Activated CD4-positive, alpha-beta memory T cell treated with anti-CD3 and anti-CD28 coated beads, Interleukin-2, amount 10 ng/mL, durations not matched to agents 7 days and 5 days (primary cell): ENCODE measurements at places on chromosomes 16 and 17.

- peak overlapping the region; percentile 70 for H3K4me3 ChIP-seq
- H3K36me3 ChIP-seq, result peaks cover 12% of the 10 kb centered on the region
- peak; percentile 67 for DNase-seq
- peak overlapping the region; percentile 98 for H3K27ac ChIP-seq
Observed at GRCh38 chr17:81018044-81018802, 16.7 kb upstream of the BAIAP2 start.

GRCh38 chr16:30076276-30076791, 540 bp downstream of the PPP4C start:
- H3K4me3 ChIP-seq, result peak overlapping the region; percentile 97
- peaks cover 46% of the 10 kb centered on the region for H3K4me1 ChIP-seq
- peaks cover 57% of the 10 kb centered on the region for H3K36me3 ChIP-seq
- DNase-seq, result no peak
- no peaks in the 10 kb centered on the region for H3K27me3 ChIP-seq

DNA sequence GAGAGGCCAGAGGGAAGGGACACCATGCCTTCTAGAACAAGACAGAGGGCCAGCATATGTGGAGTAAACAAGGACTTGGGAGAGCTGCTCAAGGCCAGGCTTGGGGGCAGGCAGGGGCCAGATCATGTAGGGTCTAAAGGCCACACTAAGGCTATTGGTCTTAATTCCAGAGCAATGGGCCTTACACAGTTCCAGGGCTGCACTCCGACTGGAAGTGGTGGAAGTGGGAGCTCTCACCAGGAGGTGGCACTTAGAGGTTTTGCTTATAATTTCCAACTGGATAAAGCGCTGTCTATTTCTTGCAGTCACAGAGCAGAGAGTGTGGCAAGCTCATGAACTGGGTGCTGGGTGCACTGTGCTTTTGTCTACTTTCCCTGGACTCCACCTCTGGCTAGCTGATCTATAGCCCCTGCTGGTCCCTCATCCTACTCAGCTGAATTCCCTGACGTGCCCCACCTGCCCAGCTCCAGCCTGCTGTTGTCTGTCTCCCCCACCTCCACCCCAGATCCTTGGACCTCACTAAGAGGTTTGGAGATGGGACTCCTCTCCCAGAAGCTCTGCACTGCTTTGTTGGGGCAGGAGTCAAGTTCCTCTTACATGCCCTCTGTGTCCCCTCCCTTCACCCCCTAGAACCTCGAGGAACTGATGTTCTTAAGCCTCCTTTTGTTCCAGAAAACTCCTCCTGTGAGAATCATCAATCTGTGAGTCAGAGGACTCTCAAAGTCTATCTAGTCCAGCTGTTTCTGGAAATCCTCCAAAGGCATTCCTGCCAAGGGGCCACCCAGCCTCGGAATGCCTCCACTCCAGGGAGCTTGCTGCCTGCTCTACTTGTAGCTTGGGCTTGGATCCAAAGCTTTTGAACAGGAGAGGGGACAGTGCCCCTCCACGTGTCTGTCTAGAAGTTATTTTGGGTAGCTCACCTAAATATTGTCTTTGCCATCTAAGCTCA, 48.1 kb upstream of the KSR1 start:
- no peak overlapping the region for H3K27ac ChIP-seq
- no peaks in the 10 kb centered on the region for H3K36me3 ChIP-seq
- DNase-seq, result no peak
- H3K27me3 ChIP-seq, result peaks cover 4% of the 10 kb centered on the region
- H3K4me1 ChIP-seq, result no peaks in the 10 kb centered on the region

GRCh38 chr17:65005858-65006257, 50.7 kb downstream of the GNA13 start:
- no peak for DNase-seq
- H3K27me3 ChIP-seq, result no peaks in the 10 kb centered on the region
- H3K4me1 ChIP-seq, result peaks cover 26% of the 10 kb centered on the region
- no peak overlapping the region for H3K4me3 ChIP-seq

DNA sequence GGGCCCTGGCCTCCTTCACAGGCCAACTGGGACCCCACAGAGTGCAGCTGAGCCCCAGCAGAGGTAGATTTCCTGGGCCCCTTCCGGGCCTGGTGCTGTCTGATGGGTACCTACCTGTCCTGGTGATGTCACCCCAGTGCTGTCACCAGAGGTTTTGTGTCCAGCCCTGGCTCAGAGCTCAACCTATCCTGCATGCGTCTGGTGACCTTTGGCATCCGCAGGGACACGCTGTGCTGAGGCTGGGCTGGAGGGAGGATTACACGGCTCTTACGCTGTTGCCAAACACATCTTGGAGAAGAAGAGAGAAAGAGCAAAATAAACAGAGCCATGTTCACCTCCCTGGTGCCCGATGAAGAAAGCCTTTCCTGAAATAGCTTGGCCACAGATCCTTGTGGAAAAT, 70.6 kb upstream of the MED9 start:
- H3K4me3 ChIP-seq, result no peak overlapping the region
- peaks cover 3% of the 10 kb centered on the region for H3K27me3 ChIP-seq
- no peak overlapping the region for H3K27ac ChIP-seq
- no peaks in the 10 kb centered on the region for H3K36me3 ChIP-seq

GRCh38 chr16:1288813-1289476, 20.5 kb upstream of the UBE2I start:
- no peaks in the 10 kb centered on the region for H3K36me3 ChIP-seq
- no peaks in the 10 kb centered on the region for H3K4me1 ChIP-seq
- no peak for DNase-seq

DNA sequence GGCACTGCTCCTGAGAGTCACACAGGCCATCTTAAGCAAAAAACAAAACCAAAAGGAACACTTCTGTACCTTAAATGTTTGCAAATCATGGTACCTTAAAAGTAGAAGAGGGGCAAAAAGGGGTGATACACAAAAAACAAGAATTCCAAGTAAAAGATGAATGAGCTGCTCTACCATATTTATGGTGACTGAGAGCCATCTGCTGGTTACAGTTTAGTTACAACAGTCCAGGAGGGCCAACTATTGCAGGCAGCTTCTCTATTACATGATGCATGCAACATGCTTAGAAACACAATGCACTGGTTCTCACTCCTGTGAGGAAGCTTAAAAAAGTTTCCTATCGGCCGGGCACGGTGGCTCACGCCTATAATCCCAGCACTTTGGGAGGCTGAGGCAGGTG, 53.5 kb downstream of the STX8 start:
- no peak overlapping the region for H3K4me3 ChIP-seq
- DNase-seq, result no peak
- H3K36me3 ChIP-seq, result no peaks in the 10 kb centered on the region
- H3K4me1 ChIP-seq, result peaks cover 13% of the 10 kb centered on the region
- no peak overlapping the region for H3K27ac ChIP-seq

- peaks cover 3% of the 10 kb centered on the region for H3K4me1 ChIP-seq
- no peak for DNase-seq
- H3K27me3 ChIP-seq, result no peaks in the 10 kb centered on the region
- no peak overlapping the region for H3K4me3 ChIP-seq
- H3K27ac ChIP-seq, result no peak overlapping the region
Observed at GRCh38 chr17:16425698-16426659, 10.6 kb downstream of the TRPV2 start.

- H3K36me3 ChIP-seq, result no peaks in the 10 kb centered on the region
- no peak overlapping the region for H3K4me3 ChIP-seq
- H3K4me1 ChIP-seq, result peaks cover 14% of the 10 kb centered on the region
- H3K27me3 ChIP-seq, result no peaks in the 10 kb centered on the region
Observed at GRCh38 chr17:76986365-76986764, 118.2 kb downstream of the MGAT5B start.

DNA sequence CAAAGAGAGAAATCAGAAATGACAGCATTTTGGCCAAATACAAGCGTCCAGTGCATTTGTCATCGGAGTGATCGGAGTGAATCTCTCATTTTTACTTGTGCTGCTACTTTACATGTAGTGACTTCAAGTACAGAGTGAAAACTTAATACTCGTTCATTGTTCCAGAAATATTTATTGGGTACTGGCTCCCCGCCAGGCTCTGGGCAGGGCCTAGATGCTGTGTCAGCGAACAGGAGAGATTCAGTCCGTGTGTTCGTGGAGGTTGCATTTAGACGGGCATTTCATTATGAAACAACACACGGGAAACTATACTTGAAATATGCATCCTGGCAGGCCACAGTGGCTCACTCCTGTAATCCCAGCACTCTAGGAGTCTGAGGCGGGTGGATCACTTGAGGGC, 727.2 kb upstream of the RBFOX1 start:
- no peaks in the 10 kb centered on the region for H3K4me1 ChIP-seq
- H3K27ac ChIP-seq, result no peak overlapping the region
- H3K4me3 ChIP-seq, result no peak overlapping the region
- H3K36me3 ChIP-seq, result no peaks in the 10 kb centered on the region
- no peak for DNase-seq

GRCh38 chr17:66952681-66953629, 11.6 kb upstream of the CACNG4 start:
- no peaks in the 10 kb centered on the region for H3K4me1 ChIP-seq
- no peak for DNase-seq
- H3K36me3 ChIP-seq, result no peaks in the 10 kb centered on the region
- H3K27ac ChIP-seq, result no peak overlapping the region
- peaks cover 21% of the 10 kb centered on the region for H3K27me3 ChIP-seq
- no peak overlapping the region for H3K4me3 ChIP-seq

- H3K27me3 ChIP-seq, result no peaks in the 10 kb centered on the region
- H3K27ac ChIP-seq, result no peak overlapping the region
- no peaks in the 10 kb centered on the region for H3K4me1 ChIP-seq
- DNase-seq, result no peak
Observed at GRCh38 chr17:9408381-9408780, 167.2 kb downstream of the STX8 start.

DNA sequence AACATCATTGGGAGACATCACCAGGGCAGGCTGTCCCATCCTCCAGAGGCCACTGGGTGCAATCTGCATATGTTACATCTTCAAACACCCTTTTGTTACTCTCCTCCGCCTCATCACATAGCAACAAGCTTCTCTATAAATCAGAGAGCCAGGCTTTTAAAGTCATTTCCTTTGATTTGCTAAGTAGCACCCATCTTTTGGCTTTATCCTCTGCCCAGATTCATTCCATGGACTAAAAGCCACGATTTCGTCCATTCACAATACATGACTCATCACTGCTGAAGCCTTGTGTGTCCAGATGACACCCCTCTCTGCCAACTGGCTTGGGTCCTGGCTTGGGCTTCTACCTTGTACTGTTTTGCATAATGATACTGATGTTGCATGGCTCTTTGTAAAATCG, 2.0 kb upstream of the KRT38 start:
- H3K4me1 ChIP-seq, result no peaks in the 10 kb centered on the region
- H3K27ac ChIP-seq, result no peak overlapping the region
- H3K4me3 ChIP-seq, result no peak overlapping the region
- no peak for DNase-seq
- H3K36me3 ChIP-seq, result no peaks in the 10 kb centered on the region
- H3K27me3 ChIP-seq, result peaks cover 5% of the 10 kb centered on the region

DNA sequence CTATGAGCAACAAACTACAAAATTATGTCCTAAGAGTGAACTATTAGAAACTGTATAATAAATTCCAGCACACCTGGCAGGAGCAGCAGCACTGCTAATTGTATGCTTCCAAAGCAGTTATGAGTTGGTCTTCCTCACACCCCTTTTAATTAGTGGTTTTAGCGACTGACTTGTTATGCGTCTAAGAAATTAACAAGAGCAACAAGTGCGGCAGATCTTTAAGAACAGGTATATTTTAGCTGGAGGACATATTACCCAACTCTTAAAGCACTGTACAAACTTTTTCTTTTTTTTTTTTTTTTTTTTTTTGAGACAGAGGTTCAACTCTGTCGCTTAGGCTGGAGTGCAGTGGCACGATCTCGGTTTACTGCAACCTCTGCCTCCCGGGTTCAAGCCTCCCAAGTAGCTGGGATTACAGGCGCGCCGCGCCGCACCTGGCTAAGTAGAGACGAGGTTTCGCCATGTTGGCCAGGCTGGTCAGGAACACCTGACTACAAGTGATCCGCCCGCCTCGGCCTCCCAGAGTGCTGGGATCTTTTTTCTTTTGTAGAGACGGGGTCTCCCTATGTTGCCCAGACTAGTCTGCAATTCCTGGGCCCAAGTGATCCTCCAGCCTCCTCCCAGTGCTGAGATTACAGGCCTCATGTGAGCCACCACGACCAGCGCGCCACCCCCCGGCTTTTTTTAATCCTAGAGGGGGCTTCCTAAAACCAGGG, 1.6 kb upstream of the FBXL20 start:
- no peak overlapping the region for H3K27ac ChIP-seq
- peaks cover 13% of the 10 kb centered on the region for H3K36me3 ChIP-seq
- H3K27me3 ChIP-seq, result no peaks in the 10 kb centered on the region
- H3K4me3 ChIP-seq, result peak overlapping the region; percentile 97
- DNase-seq, result no peak

DNA sequence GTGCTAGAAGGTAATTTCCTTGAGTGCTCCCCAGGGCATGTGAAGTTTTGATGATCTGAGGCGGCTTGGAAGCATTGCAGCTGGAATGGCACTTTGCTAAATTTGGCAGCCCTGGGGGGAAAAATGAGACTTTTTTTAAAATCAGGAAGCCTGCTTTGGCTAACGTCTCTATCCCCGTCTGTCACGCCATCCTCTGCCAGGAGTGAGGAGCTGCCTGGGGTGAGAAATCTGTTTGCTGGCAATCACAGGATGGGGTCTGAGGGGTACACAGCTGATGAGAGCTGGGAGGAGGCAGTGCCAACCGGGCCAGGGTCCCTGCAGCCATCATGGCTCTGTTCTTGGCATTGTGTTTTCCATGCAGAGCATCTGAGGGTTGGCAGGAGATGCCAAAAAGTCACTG, 2.0 kb downstream of the ABCC12 start:
- no peaks in the 10 kb centered on the region for H3K36me3 ChIP-seq
- H3K4me1 ChIP-seq, result peaks cover 17% of the 10 kb centered on the region
- H3K27ac ChIP-seq, result no peak overlapping the region
- no peak for DNase-seq
- H3K27me3 ChIP-seq, result peaks cover 26% of the 10 kb centered on the region

DNA sequence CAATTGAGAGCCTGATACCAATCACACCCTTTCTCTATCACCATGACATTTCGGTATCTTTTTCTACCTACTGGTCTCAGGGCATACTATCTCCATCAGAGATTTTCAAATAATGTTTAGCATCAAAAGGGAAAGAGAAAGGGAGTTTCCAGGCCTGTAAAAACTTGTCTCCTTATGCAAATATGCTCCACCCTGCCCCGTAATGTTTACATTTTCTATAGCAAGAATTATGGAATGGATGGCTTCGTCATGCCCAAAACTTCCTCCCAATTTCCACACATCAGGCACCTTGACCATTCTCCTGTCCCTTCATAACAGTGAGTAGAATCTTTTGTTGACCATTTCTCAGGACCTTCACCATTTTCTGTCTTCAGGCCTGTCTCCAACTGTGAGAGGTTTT, 30.9 kb upstream of the HLF start:
- peaks cover 2% of the 10 kb centered on the region for H3K27me3 ChIP-seq
- no peak overlapping the region for H3K4me3 ChIP-seq
- H3K4me1 ChIP-seq, result peaks cover 17% of the 10 kb centered on the region
- no peaks in the 10 kb centered on the region for H3K36me3 ChIP-seq

GRCh38 chr16:23145608-23146007, 3.6 kb downstream of the USP31 start:
- H3K36me3 ChIP-seq, result peaks cover 4% of the 10 kb centered on the region
- H3K27ac ChIP-seq, result no peak overlapping the region
- peaks cover 1% of the 10 kb centered on the region for H3K27me3 ChIP-seq
- H3K4me3 ChIP-seq, result no peak overlapping the region
- DNase-seq, result no peak
